Frontal cortex (tissue), 4 donors: ENCODE measurements at places on chromosomes 3 and 15.

DNA sequence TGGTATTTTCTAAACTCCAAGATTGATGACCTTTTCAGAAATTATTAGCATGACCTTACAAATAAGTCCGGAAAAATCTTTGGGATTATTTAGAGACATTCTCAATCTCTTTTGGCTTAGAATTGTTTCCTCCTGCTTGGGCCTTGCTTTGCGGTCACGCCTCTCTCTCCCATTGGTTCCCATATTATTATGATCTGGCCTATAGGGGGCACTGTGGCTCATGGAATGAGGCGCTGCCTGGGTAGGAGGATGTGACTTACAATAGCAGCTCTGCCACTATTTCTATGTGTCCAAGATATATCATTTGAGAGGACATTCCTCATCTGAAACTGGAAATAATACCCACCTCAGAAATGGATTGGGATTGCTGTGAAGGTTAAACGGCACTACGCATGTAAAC is 464.9 kb downstream of the MFSD1 start:
- no peak for DNase-seq

- DNase-seq, result no peak
Measured at GRCh38 chr3:115071166-115071565, 75.9 kb downstream of the ZBTB20 start.

DNA sequence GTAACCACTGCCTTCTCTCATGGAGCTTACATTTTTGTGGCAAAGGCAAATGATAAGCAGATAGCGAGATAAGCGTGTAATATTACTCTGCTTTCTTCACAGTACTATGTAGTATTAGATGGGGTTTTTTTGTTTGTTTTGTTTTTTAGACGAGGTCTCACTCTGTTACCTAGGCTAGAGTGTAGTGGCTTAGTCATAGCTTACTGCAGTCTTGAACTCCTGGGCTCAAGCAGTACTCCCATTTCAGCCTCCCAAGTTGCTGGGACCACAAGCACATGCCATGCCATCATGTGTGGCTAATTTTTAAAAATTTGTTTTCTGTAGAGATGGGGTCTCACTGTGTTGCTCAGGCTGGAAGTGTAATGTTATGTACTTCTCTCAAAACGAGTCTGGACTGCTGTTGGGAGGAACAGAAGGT is 22.9 kb downstream of the MBNL1 start:
- no peak for DNase-seq

GRCh38 chr15:31341071-31341470 is 14.4 kb downstream of the KLF13 start:
- no peak for DNase-seq

DNA sequence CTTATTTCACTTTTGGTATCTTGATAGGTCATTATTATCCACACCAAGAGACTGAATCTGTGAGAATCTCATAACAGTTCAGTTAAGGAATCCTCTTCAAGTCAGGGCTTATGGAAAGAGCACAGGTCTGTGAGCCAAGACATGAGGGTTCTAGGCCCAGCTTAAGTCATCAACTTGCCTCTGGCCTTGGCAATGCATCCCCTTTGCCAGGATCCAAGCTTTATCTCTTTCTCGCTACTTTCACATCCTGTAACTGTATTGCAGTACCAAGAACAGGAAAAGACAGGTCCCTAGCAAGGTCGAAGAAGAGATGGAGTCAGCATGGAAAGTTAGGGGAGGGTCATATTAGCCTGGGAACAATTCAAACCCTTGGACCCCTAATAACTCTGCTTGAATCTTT is 13.5 kb upstream of the APOD start:
- DNase-seq, result no peak

GRCh38 chr15:65082303-65082953 is 5.9 kb downstream of the KBTBD13 start:
- DNase-seq, result no peak

DNA sequence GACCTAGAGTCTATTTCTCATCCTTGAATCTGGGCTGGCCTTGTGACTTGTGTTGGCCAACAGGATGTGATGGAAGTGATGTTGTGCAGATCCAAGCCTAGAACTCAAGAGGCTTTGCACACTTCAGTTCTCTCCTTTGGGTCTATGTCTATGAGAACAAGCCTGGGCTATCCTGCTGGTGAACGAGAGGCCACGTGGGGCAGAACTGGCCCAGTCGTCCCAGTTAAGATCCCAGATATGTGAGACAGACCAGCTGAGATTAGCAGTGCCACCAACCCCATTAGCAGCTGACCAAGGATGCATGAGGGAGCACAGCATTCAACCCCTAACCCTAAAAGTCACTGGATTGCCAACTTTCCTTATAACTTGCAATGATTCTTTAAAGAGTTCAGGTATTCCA is 99.7 kb downstream of the CTNNB1 start:
- DNase-seq, result no peak

DNA sequence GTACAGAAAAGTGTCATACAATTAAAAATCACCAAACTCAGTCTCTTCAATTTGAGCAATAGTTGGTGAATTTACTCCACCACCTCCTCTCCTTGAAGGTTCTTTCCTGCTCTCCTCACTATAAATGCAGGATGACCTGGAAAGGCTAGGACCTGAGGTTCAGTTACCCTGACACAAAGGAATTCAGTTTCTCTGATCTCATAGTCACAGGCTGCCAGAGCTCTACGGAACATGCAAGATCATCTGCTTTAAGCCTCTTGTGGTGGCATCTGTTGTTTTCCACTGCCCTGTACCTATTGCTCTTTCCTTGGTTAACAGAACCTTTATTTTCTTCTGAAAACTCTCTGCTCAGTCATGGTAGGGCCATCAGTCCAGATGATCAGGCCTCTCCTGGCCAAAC is 4.9 kb upstream of the TP63 start:
- DNase-seq, result no peak

DNA sequence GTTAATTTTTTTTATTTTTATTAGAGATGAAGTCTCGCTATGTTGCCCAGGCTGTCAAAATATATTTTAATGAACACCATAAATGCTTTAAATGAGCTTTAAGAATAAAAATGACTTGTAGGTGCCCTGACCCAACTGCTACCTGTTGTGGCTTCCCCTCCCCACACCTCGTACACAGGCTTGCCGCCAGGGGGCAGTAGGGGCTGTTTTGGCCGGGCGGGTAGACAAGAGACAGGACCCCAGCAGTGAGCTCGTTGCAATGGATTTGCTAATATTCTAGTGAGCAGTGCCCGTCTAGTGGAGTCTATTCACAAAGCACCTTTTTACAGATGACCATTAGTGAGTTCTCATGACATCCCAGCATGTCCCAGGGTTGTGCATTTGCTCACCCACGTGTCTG is 418.1 kb downstream of the OCA2 start:
- no peak for DNase-seq

- DNase-seq, result no peak
Measured at GRCh38 chr15:82146990-82147461, 101.2 kb upstream of the MEX3B start.
